ENCODE measurements at places on chromosomes 16 and 17.

GRCh38 chr16:19115148-19116021, 1.6 kb downstream of the ITPRIPL2 start:
- no peak for DNase-seq

DNA sequence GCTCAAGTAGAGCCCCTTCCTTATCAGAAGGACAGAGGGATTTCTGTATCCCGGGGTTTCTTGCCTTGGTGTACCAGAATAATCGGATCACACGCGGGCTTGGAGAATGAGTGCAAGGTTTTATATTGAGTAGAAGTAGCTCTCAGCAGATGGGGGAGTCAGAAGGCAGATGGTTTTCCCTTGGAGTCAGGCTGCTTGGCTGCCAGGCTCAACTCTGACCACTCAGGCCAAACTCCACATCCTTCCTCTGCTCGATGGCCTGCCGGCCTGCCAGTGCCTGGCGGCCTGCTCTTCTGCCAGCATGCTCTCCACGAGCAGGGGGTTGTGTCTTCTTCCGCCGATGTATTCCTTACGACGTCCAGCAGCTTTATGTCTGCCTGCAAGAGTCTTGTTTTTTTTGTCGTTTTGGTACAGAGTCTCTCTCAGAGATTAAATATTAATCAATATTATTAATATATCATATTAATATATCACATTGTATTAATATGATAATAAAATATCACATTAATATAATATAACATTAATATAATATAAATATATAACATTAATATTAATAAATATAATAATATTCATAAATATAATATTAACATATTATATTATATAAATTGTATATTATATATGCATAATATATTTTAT, 229.2 kb upstream of the WSCD1 start:
- no peak for DNase-seq

- DNase-seq, result no peak
These were observed 2272.8 kb downstream of the TP53TG3F start for GRCh38 chr16:35732046-35732810.

- peak; percentile 16 for DNase-seq
These were observed 119.3 kb upstream of the WSCD1 start for GRCh38 chr17:5950878-5951277.

GRCh38 chr16:9593440-9593839, 502.0 kb downstream of the HAPSTR1 start:
- DNase-seq, result no peak

DNA sequence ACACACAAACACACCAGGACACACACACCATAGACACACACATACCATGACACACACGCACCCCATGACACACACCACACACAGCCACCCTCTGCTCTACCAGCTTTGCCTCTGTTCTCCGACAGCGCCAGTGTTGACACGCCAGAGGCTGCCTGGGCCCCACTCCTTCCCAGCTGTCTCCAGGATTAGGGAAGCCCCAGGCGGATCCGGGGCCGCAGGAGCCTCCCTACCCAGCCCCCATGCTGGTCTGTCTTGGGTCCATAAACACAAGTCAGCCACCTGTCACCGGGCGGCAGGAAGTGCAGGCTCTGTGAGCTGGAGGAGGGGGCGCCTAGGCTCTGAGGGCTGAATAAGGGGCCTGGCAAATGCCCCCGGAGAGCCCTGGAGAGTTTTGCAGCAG, 10.5 kb downstream of the TBC1D16 start:
- peak; percentile 52 for DNase-seq

DNA sequence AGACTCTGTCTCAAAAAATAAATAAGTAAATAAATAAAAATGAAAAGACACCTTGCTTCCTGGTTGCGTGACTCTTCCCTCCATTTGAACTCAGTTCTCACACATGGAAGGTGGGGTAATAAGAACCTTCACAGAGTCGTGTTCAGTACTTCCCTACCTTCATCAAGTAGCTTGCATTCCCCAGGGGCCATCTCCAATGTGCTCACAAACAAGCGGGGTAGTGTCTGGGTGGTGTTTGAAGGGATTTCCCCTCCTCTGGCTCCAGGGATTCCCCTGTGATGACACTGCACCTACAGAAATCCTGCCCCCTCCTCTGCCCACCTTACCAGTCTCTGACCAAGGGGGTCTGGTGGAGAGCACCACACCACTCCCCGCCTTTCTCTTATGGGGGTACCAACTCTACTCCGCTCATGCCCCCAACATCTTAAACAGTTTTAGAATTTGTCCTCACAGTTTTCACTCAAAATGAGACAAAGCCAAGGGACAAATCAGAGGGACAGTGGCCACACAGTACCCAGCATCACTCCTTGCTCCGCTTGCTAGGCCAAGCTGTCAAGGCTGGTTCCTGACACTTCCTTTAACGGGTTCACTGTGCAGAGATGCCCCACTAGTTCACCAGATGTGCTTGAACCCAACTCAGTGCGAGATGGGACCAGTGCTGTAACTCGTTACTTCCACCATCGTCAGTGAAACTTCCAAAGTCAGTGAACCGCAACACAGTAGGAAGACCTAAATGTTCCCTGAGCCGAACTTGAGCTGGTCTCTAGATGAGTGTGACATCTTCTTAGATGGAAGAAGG, 69.1 kb downstream of the COPRS start:
- no peak for DNase-seq

- DNase-seq, result no peak
These were observed 21.7 kb upstream of the COX10 start for GRCh38 chr17:14047591-14047990.

DNA sequence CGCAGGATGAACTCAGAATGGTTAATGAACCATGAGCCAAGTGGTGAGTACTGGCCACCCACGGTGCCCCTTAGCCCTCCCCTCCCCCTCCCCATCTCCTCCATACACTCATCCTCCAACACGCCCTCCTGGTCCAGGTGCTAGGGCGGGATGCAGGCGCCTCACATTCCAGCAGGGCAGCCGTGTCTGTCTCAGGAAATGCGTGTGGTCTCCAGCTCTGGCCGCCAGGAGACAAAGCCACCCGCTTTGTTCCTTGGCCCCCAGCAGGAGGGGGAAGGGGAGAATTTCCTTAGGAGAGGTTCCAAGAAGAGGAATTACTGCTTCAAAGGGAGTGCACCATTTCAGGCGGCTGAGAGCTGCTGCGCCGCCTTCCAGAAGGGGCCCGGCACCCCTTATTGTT, 29.7 kb upstream of the RMI2 start:
- DNase-seq, result peak; percentile 94

DNA sequence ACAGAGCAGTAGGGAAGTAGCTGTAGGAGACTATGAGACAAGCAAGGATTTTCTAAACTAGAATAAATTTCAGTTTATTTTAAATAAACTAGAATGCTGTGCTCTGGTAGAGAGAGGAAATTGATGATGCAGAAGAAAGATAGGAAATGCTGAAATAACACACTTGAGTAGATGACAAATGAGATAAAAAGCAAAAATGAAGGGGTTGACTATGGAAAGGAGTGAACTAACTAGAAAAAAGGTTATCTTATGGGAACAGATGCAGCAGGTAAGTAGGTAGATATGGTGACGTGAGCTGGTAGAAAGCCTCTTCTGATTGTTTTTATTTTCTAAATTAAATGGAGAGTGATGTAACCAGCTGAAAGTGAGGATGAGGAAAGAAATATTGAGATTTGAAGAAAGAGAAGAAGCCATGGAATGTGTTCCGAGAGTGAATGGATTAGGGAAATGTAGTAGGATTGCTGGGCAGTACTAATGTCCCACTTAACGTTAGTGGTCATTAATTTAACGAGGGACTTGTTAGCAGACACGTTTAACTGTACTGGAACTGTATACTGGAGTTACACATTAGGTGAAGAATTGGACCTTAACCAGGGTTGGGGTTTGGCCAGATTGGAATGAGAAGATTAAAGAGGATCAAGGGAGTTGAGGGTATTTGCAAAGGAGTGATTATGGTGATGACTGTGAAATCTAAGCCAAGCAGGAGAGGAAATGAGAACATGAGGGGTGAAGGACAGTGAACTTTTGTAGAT, 196.5 kb downstream of the TANC2 start:
- no peak for DNase-seq

DNA sequence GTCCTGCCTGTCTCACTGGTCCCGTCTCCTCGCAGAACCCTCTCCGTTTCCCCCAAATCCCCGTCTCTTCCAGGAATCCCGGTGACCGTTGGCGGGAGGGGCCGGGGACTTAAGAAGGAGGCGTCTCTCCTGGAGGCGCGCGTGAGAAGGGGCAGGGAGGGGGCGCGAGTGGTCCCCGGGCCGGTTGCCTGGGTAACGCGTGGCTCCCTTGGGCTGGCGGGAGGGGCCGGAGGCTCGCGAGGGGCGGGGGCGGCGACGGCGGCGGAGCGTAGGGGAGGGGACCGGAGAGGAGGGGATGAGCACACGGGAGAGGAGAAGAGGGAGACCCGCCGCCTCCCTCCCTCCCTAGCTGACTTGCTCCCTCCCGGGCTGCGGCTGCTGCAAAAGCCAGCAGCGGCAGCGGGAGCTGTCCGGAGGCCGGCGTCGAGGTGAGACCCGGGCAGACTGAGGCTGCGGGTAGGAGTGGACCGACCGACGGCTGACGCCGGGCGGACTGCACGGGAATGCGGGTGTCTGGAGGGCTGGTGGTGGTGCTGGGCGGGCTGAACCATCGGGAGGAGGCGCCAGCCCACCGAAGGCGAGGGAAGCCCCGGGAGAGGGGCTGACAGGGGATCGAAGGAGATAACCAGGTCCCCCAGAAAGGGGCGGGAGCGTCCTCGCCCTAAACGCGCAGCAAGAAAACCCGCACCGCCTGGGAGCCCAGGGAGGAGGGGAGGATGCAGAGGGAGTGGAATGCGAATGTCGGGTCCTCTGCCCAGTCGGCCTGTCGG, at the start of gene PRRT2:
TSS of gene PRRT2 (plus strand) at position 298 of the 770 bp plus-strand sequence. CDS start 862 bp downstream, outside the sequence.
- peak; percentile 92 for DNase-seq

DNA sequence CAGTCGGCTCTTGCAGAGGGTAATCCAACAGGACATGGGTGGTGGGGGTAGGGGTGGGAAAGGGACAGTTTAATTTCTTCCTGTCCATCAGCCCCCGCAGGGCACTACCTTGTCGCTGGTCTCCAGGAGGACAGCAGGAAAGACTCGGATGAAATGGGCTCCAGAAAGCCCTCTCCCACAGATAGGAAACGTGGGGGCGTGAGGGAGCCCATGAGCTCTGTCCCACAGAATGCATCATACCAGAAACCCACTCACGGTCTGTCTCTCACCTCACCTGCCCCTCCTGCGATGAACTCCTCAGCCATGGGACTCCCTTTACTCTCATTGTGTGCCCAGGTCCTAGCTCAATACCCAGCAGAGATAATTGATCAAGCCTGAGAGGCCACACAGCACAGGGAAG, 240.1 kb downstream of the GSG1L start:
- DNase-seq, result no peak

GRCh38 chr17:38672788-38673706, 1.7 kb downstream of the EPOP start:
- DNase-seq, result peak; percentile 50

GRCh38 chr16:20372701-20373100, 20.2 kb upstream of the UMOD start:
- DNase-seq, result no peak

DNA sequence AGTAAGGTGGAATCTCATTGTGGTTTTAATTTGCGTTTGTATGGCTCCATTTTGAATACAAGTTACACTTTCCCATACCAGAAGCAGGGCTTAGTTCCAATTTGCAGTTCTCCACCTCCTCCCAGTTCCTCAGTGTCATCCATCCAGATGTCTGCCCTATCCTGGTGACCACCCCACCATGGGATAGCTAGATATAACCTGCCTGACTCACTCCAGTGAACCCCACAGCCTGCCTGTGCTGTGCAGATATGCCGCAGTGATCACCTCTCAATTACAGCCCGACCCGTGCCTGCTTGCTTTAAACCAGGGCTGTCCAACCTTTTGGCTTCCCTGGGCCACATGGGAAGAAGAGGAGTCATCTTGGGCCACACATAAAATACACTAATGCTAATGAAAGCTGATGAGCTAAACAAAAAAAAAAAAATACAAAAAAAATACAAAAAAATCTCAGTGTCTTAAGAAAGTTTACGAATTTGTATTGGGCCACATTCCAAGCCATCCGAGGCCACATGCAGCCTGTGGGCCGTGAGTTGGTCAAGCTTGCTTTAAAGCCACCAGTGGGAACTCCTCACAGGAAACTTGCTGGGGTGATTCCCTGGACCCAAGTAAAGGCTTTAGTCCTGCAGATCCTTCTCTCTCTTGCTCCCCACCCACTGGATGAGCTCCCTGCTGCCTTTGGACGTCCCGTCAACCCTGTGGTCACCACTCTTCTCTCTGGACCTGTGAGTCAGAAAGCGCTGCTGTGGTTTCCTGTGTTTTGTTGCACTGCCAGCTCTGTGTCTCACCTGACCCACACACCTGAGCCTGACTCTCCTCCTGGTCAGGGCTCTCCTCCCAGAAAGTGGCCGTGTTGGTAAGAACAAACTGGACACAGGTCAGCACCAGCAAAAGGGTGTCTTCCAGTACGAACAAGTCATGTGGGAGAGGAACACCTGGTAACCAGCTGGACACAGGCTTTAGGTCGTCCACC, 83.0 kb downstream of the EMP2 start:
- no peak for DNase-seq

DNA sequence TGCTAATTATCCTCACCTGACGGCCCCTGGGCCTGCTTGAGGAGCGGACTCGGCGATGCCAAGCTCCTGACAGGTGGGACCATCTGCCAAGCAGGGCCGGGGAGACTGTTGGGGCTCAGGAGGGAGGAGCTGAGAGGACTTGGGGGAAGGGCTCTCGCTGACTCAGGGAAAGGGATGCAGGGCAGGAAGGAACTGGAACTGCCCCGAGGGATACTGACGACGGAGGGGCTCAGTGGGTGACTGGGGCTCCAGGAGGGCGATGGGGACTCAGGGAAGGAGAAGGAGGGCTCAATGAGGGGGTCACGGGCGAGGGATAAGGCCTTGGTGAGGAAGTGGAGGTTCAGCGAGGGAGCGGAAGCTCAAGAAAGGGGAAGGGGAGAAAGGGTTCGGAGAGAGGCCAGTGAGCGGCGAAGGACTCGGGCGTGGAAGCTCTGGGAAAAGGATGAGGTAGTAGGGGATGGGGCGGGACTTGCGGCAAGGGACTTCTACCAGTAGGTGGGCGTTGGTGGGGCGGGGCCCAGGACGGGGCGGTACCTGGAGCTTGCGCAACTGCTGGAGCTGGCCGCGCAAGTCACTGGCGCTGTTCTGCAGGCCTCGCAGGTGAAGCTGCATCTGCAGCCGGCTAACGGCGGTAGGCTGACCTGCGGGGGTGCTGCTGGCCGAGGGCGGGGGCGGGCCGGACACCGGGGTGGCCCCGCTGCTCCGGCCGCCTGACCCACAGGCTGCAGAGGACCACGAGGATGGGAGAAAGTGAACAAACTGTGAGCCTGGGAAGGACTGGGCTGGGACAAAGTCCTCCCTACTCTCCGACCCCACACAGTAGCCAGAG, 46.5 kb downstream of the SRCIN1 start:
- peak; percentile 96 for DNase-seq

- peak; percentile 64 for DNase-seq
These were observed 48.8 kb downstream of the SDK2 start for GRCh38 chr17:73595479-73595878.

- DNase-seq, result peak; percentile 80
These were observed 82.2 kb downstream of the CMC2 start for GRCh38 chr16:80924372-80924978.

- DNase-seq, result no peak
These were observed 56.3 kb downstream of the MRM3 start for GRCh38 chr17:838486-838885.

- DNase-seq, result no peak
These were observed 305.9 kb downstream of the CA10 start for GRCh38 chr17:51852603-51853002.

- peak; percentile 81 for DNase-seq
These were observed 13.4 kb upstream of the TAOK1 start for GRCh38 chr17:29376667-29377270.

- no peak for DNase-seq
These were observed 29.0 kb downstream of the WSB1 start for GRCh38 chr17:27322690-27323508.

- DNase-seq, result no peak
These were observed 870.1 kb downstream of the CDH11 start for GRCh38 chr16:64251742-64252141.

GRCh38 chr17:50183421-50183994, 17.7 kb downstream of the SGCA start:
- no peak for DNase-seq

All from neural progenitor cell (in vitro differentiated cells).